CD8-positive, alpha-beta memory T cell (primary cell): ENCODE measurements at places on chromosomes 11 and 22.

- no peaks in the 10 kb centered on the region for H3K4me1 ChIP-seq
- peaks cover 5% of the 10 kb centered on the region for H3K27me3 ChIP-seq
- DNase-seq: no peak
- no peak overlapping the region for H3K27ac ChIP-seq
- no peak overlapping the region for H3K4me3 ChIP-seq
Measured at GRCh38 chr11:5796541-5796940, 5.5 kb upstream of the OR52N1 start.

- no peak for DNase-seq
- H3K27me3 ChIP-seq: no peaks in the 10 kb centered on the region
- H3K36me3 ChIP-seq: no peaks in the 10 kb centered on the region
- H3K27ac ChIP-seq: no peak overlapping the region
- H3K4me1 ChIP-seq: no peaks in the 10 kb centered on the region
Measured at GRCh38 chr11:100759856-100760255, 72.8 kb downstream of the ARHGAP42 start.

- no peak for DNase-seq
- H3K27me3 ChIP-seq: no peaks in the 10 kb centered on the region
- H3K36me3 ChIP-seq: no peaks in the 10 kb centered on the region
- no peak overlapping the region for H3K27ac ChIP-seq
Measured at GRCh38 chr22:48927591-48927990, 900.1 kb downstream of the BRD1 start.

DNA sequence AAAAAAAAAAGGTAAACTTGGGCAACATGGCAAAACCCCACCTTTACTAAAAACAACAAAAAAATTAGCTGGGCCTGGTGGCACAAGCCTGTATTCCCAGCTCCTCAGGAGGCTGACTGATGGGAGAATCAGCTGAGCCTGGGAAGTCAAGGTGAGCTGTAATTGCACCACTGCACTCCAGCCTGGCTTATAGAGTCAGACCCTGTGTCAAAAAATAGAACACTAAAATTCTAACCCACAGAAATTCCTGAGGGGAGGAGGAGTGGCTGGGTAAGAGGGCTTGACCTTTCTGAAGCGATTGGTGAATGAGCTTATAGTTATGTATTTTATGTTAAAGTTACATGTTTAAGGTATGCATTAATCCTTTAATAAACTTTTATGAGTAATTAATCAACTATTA is 53.3 kb downstream of the FAT3 start:
- DNase-seq: no peak
- no peaks in the 10 kb centered on the region for H3K4me1 ChIP-seq
- H3K36me3 ChIP-seq: no peaks in the 10 kb centered on the region
- no peak overlapping the region for H3K4me3 ChIP-seq

- no peak overlapping the region for H3K27ac ChIP-seq
- peaks cover 5% of the 10 kb centered on the region for H3K4me1 ChIP-seq
- no peaks in the 10 kb centered on the region for H3K27me3 ChIP-seq
- peak; percentile 55 for DNase-seq
- no peak overlapping the region for H3K4me3 ChIP-seq
Measured at GRCh38 chr22:50276143-50276542, 6.0 kb upstream of the MAPK11 start.

DNA sequence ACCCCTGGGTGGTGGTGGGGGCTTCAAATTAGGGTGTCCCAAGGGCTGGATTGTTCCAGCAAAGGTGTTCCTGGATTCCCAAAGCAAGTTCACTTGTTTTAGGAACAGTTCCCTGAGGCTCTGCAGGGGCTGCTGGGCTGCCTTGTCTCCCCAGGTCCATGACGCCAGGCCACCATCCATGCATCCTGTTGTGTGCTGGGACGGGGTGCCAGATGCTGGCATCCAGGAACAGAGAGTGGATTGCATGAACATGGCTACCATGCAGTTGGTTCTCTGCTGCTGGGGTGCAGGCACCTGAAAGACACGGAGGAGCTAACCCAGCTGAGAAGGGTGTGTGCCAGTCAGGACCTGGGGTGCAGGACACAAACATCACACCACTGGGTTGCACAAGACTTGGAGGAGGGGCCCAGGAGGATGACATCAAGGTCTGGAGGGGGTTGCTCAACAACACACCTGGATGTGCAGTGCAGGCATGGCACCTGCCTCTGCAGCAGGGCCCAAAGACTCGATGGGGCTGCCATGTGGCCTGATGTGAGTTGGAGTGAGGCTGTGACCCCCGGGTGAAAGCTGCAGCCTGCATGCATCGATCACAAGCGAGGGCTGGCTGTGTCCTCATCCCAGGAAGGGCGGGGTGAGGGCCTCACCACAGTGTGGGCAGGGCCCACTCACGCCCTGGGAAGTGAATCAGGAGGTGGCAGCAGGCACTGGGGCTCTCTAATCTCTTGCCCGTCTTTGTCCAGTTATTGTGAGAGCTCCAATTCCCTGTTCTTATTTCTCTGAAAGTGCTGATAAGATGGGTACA is 74.0 kb upstream of the CLDN5 start:
- no peak for DNase-seq
- no peaks in the 10 kb centered on the region for H3K36me3 ChIP-seq
- peaks cover 46% of the 10 kb centered on the region for H3K4me1 ChIP-seq

GRCh38 chr11:35944503-35945136 is 758 bp downstream of the LDLRAD3 start:
- no peak overlapping the region for H3K4me3 ChIP-seq
- no peaks in the 10 kb centered on the region for H3K36me3 ChIP-seq
- no peak for DNase-seq
- no peak overlapping the region for H3K27ac ChIP-seq
- no peaks in the 10 kb centered on the region for H3K27me3 ChIP-seq
- no peaks in the 10 kb centered on the region for H3K4me1 ChIP-seq

GRCh38 chr11:18706330-18707243 is 8.0 kb downstream of the TMEM86A start:
- H3K4me1 ChIP-seq: peaks cover 10% of the 10 kb centered on the region
- peak overlapping the region; percentile 72 for H3K4me3 ChIP-seq
- H3K27me3 ChIP-seq: no peaks in the 10 kb centered on the region
- DNase-seq: peak; percentile 56
- no peaks in the 10 kb centered on the region for H3K36me3 ChIP-seq
- peak overlapping the region; percentile 19 for H3K27ac ChIP-seq

DNA sequence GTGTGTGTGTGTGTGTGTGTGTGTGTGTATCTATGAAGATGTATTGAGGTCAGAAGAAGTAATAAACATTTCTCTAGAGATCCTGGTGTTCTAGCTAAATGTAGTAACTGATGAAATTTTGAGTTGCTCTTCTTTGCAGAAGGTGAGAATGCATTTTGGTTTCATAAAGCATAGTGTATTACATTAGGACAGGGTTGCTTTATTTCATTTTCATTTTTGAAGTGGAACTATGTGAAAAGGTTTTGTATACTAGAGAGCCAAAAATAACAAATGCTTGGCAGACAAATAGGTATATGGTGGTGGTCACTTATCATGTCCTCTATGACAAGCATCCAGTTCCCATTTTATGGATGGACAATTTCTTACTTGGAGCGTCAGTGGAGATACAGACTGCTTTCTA is 99.0 kb downstream of the CASP12 start:
- peak overlapping the region; percentile 27 for H3K4me3 ChIP-seq
- H3K27ac ChIP-seq: no peak overlapping the region
- no peak for DNase-seq
- peaks cover 13% of the 10 kb centered on the region for H3K4me1 ChIP-seq

DNA sequence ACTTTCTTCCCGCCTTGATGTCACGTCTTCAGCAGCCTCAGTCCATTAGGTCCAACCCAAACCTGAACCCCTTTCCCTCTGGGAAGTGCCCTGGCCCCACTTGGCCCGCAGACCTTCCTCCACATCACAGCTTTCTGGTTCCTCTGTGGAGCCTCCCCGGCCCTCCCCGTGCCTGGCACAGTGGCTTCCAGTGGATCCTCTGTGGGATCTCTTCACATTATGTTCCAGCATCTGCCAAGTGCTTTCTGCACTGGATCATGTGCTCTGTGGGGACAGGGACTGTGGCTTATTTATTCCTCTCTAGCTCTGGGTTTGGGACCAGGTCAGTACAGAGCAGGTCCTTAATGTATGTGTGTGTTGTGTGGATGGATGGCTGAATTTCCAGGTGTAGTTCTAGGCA is 30.9 kb downstream of the POLR3H start:
- no peaks in the 10 kb centered on the region for H3K4me1 ChIP-seq
- no peak overlapping the region for H3K4me3 ChIP-seq
- DNase-seq: no peak
- H3K27ac ChIP-seq: peak overlapping the region; percentile 43
- peaks cover 35% of the 10 kb centered on the region for H3K36me3 ChIP-seq
